NCI-H187 treated with DMSO at 0.1 percent for 48 hours (cell line): ENCODE measurements at places on chromosomes 5 and 9.

GRCh38 chr5:67395790-67396418 lies 199.3 kb upstream of the CD180 start:
- no peak for DNase-seq

DNA sequence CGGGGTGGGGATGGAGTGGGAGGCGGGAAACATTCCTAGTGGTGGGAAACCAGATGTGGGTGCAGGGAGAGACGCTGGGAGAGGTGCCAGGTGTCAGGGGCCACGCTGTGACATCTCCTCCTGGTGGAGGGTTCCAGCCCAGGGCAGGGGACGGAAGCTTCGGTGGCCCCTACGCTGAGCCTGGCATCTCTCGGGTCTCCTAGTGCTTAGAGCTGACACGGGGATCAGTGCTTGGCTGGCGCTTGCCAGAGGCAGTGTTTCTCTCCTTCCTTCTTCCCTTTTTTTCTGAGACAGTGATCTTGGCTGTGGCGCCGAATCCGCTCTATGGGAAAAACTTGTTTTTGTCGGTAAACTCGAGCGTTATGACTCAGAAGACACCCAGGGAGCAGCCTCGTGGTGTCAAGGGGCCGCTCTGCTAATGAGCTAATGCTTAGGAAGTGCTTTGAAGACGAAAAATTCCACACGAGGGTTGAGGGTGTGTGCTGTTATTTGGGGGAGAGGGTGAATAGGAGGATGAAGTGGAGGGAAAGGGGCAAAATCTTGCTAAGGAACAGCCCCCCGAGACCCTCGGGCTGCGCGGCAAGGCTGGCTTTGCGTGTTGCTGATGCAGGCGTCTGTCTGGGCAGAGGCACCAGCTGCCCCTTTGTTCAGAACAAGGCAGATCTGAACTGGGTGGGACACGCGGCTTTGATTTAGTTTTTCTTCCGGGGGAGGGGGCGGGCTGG lies 20.4 kb upstream of the IER5L start:
- no peak for DNase-seq

GRCh38 chr9:114664181-114664580 lies 6.6 kb upstream of the TEX53 start:
- DNase-seq, result no peak

DNA sequence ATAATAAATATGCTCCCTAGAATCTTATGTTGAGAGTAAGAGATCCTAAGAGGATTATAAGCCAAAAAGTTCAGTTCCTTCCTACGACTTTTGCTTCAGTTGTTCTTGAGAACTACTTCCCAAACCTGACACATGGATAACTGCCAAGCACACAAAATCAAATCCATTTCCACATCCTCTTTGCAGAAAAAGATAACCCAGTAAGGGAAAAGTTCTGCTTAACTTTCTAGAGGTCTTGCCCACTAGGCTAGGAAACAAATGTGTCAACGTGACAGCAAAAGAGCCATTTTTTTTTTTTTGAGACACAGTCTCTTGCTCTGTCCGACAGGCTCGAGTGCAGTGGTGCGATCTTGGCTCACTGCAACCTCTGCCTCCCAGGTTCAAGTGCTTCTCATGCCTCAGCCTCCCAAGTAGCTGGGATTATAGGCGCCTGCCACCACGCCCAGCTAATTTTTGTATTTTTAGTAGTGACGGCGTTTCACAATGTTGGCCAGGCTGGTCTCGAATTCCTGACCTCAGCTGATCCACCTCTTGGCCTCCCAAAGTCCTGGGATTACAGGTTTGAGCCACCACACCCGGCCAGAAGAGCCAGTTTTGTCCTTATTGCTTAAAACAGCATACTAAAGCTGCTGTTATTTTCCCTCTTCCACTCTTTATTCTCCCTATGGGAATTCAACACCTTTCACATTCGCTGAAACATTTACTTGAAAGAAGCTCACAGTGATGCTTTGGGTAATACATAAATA lies 24.2 kb downstream of the CSNK1A1 start:
- DNase-seq, result no peak

DNA sequence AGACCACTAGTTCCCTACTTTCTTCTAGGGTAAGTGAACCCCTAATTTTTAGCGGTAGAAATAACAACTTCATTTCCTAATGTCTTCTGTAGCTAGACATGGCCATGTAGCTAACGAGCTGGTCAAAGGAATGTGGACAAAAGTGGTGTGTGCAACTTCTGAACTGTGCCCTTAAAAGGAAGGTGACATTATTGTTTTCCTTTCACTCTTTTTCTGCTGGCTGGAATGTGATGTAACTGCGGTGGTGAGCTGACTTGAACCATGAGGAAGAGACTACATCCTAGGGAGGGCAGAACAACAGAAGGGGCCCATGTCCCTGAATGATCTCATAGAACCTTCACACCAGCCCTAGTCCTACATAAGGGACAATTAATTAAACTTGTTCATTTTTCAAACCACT lies 1.3 kb upstream of the SNX2 start:
- no peak for DNase-seq

GRCh38 chr5:20340126-20340525 lies 352.1 kb upstream of the CDH18 start:
- DNase-seq, result no peak

- no peak for DNase-seq
Observed at GRCh38 chr9:112777914-112778313, 27.4 kb downstream of the SNX30 start.

GRCh38 chr5:28770307-28770706 lies 1731.9 kb upstream of the CDH9 start:
- no peak for DNase-seq

GRCh38 chr5:32331217-32331934 lies 18.6 kb upstream of the MTMR12 start:
- DNase-seq, result no peak

- no peak for DNase-seq
Observed at GRCh38 chr9:121261107-121261460, 6.9 kb upstream of the GSN start.

DNA sequence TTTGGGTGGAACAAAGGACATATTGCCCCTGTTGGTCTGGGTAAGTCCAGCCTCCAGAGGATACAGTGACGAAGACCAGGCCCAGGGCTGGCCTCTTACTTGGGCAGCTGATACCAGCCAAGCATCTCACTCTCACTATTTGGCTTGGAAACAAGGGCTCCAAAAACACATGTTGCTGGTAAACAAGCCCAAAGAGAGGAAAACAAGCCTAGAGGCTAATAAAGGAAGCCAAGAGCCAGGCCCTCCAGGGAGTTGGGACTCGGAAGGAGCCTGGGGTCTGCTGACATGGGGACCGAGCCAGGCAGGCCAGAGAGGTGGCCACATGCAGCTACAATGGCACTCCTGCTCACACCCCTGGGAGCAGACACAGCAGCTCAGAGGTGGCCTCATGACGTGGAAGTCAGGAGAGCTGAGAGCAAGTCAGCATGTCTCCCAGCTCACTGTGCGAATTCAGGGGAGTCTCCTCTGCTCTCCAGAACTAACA lies 5.7 kb downstream of the SPARC start:
- no peak for DNase-seq

DNA sequence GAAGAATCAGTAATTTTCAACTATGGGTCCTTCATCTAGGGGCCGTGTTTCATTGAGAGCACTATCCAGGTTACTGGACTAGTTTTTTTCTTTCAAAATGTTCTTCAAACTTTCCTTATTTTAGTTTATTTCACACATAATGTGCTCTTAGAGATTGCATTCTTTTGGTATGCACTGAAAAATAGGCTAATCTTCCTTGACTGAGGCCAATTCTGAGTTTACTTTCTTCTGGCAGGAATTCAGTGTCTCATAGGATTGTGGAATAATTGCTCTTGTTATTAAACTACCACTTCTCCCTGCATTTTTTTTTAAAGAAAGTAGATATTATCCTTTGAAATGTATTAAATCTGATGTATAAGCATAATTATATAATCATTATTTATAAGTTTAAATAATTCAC lies 624.5 kb downstream of the RAB3C start:
- DNase-seq, result no peak

DNA sequence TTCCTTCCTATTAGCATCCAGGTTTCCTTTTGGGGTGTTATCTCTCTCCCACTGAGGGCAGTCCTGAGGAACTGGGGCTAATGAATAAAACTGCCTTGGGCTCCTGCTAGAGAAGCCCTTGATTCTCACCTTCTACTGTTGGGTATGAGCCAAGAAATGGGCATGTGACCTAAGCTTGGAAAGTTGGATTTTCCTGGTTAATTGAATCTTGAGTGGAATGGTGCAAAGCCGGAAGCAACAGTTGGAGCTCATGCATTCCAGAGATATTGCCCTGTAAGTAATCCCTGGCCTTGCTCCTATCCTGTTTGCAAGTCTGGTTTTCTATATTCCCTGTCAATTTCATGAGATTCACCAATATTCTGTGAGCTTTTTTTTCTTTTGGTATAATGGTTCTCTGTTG lies 158.5 kb upstream of the ELL2 start:
- no peak for DNase-seq

GRCh38 chr5:154758977-154759376 lies 3.8 kb downstream of the LARP1 start:
- DNase-seq, result no peak

- no peak for DNase-seq
Observed at GRCh38 chr5:104904561-104904960, 1342.0 kb upstream of the NUDT12 start.

- no peak for DNase-seq
Observed at GRCh38 chr9:137430723-137431415, 7.7 kb downstream of the NOXA1 start.

GRCh38 chr9:134206311-134207300 lies 42.2 kb upstream of the RNU6ATAC start:
- no peak for DNase-seq

DNA sequence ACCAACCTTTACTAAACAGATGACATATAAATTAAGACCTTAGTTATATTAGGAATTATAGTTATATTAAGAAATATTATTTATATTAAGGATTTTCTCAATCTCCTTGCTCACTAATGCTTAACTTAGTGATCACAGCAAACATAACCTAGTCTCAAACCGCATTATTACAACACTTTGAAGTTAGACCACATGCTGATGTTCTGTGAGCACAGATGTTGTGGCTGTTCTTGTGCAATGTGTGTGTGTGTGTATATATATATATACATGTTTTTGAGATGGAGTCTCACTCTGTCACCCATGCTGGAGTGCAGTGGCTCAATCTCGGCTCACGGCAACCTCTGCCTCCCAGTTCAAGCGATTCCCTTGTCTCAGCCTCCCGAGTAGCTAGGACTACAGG lies 20.5 kb downstream of the ELP1 start:
- no peak for DNase-seq

- no peak for DNase-seq
Observed at GRCh38 chr9:92634712-92635605, 35.0 kb downstream of the IPPK start.

DNA sequence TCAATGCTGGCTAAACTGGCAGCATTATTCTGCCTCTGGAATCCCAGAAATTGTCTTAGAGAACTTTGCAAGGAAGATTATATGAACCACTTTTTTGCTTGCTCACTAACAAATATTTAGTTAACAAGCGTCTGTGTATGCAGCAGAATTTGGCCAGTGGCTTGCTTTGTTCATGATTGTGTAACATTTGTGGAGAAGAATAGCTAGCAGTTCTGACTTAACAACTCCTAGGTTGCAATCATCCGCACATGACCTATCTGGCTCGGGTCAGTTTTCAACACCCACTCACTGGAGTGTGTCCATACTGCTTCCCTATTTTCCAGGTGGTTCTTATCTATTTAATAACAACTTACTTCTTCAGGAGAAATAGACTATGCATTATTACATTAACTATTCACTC lies 98.5 kb downstream of the SNX18 start:
- DNase-seq, result no peak

DNA sequence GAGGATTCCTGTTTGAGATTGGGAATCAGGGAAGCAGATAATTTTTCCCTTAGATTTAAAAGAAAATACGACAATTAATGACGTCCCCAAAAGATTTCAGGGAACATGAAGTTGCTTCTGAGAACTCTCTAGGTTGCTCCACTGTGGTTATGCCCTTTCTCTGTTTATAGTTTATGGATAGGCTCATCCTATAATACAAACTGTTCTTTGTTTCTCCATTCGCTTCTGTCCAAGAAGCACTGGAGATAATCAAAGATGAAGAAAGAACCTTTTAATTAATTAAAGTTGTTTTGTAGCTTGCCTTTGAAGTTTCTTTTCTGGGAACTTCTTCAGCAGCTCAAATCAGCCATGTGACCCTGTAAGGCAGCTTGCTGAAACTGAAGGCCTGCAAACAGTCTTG lies 87.5 kb downstream of the CHSY3 start:
- DNase-seq, result no peak

GRCh38 chr5:161734741-161735140 lies 49.2 kb downstream of the GABRA6 start:
- DNase-seq, result no peak

- DNase-seq, result no peak
Observed at GRCh38 chr5:107574287-107574686, 96.5 kb downstream of the EFNA5 start.

- DNase-seq, result no peak
Observed at GRCh38 chr9:1880038-1880565, 135.0 kb upstream of the SMARCA2 start.

DNA sequence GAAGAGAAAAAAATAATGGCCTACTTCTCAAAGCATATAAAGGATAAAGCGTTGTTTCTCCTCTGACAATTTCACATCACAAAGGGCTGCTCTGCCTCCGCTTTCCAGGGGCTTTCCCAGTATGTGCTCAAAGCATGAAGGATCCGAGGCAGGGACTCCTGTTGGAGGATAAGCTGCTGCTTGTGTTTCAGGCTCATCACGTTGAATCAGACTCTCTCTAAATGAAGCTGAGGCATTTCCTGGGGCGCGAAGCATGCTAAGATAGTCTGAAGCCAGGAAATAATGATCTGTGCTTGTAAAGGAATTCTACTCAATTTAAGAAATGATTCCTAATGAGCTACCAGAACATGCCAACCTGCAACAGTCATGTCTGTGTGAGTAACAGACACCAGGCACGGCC lies 97.5 kb downstream of the MARCHF11 start:
- DNase-seq, result no peak

- DNase-seq, result no peak
Observed at GRCh38 chr5:150557509-150557872, 49.6 kb downstream of the NDST1 start.

GRCh38 chr9:12775679-12776512 lies 1.1 kb downstream of the LURAP1L start:
- no peak for DNase-seq
